Osteocyte (in vitro differentiated cells): ENCODE measurements at places on chromosomes 16 and 17. TPM values are rescaled to one million over a fixed set of nuclear protein-coding genes. Genes with fewer than 3 reads are reported as not detected.

Gene ZSCAN10
- not detected in 2 replicates for total RNA-seq

GRCh38 chr17:51006601-51007000, 114.1 kb downstream of the SPAG9 start:
- DNase-seq, result no peak

- no peak for DNase-seq
These were observed 33.7 kb upstream of the RGS9 start for GRCh38 chr17:65103431-65103830.

GRCh38 chr17:59180626-59181025, 25.1 kb downstream of the PRR11 start:
- no peak for DNase-seq

Gene ITGB4
- 460 and 524 TPM in 2 replicates for total RNA-seq

- no peak for DNase-seq
These were observed 3.5 kb upstream of the RRAD start for GRCh38 chr16:66928702-66929388.

DNA sequence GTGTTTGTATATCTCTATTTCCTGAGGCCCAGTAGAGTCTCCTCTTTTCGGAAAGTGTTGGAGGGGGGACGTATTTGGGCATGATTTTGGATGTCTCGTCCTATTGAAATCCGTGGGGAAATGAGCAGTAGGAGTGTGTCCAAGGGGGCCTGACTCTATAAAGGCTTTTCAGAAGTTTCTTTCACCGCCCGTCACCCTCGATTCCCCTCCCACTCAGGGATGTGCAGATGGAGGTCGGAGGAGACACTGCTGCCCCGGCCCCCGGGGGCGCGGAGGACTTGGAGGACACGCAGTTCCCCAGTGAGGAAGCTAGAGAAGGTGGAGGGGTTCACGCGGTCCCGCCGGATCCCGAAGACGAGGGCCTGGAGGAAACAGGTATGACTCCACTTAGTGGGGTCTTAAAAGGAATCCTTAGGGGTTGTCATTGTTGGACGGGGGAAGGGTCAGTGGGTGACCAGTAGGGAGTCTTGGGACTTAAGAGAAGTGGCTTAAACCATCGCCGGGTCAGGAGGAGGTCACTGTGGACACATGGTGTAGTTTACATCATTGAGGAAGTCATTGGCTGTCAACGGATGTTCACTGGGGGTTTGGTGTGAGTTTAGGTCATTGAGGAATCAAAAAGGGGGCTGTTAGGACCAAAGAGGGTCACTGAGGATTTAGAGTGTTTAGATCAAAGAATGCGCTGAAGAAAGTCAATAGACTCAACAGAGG, 424 bp downstream of the MON1B start:
- DNase-seq, result no peak

Gene SP6
- total RNA-seq, result 0.16 TPM in 1 of 2 replicates, not detected in the other

Gene C1QTNF1
- 196 and 203 TPM in 2 replicates for total RNA-seq

Gene GRAP
- not detected in 2 replicates for total RNA-seq

Gene ACSM2A
- total RNA-seq, result not detected in 2 replicates
